T47D (cell line): ENCODE measurements at places on chromosomes 12 and 14.

DNA sequence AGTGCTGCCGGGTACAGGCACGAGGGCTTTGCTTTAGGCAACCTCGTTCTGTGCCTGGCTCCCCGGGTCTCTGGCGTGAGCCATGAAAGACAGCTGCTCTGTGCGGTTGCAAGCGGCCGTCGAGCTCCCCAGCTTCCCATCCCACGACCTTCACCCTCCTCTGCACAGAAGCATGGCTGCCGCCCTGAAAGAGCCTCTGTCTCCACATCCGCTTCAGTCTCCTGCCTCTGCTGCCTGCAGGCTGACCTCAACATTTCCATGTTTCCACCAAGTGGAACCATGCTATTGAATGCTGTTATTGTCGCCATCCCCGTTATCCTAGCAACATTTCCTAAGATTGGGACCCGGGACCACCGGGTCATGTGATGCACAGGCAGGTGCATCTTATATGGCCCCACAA is 57.1 kb downstream of the KDM2B start:
- DNase-seq = no peak

- no peak for DNase-seq
Observed at GRCh38 chr14:56124327-56124726, 6.1 kb downstream of the PELI2 start.

GRCh38 chr14:72975770-72976169 is 49.5 kb downstream of the DCAF4 start:
- DNase-seq = no peak

DNA sequence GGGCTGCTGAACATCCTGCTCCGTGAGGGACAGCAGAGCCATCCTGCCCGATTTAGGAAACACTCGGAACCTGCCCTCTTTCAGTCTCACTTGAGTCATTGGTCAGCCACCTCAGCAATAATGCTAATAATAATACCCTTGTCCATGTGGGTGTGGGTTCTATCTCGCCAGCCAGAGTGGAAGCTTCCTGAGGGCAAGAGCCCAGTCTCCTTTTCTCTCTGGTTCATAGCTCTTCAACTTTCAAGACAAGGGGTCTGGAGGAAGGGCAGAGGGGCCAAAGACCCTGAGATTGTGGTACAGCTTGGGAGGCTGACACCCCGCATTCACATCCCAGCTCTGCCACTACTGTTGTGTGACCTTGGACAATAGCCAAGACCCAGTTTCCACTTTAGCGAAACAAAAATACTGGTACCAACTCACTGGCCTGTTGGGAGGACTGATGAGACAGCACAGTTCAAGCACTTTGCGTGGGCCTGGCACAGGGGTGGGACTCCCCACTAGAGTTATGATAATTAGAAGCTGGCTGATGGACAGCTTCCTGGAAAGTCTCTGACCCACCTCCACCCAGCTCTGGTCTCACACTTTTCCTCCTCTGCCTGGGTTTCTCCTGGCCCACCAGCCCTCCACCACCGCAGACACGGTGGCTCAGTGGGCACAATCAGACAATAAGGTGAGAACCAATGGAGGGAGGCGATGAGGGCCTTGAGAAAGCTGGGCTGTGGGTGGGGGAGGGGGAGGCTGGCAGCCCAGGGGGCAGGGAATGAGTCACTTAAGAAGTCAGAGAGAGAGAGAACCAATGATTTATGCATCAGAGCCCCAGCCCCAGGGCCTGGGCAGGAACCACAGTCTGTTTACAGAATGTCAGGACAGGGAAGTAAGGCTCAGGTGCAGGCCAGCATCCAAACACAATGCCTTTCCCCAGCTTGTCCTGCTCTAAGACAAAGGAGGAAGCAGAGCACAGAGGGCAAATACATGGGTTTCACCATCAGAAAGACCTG is 9.6 kb downstream of the FAIM2 start:
- peak; percentile 91 for DNase-seq

DNA sequence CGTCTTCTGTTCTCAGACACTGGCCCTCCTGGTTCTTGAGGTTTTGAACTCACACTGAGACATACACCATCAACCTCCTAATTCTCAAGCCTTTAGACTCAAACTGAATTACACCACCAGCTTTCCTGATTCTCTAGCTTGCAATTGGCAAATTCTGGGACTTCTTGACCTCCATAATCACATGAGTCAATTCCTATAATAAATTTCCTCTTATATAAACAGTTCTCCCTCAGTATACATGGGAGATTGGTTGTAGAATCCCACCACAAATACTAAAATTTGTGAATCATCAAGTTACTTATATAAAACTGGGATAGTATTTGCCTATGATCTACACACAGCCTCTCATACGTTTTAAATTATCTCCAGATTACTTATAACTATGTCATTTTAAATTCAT is 162.2 kb downstream of the DIO2 start:
- DNase-seq = no peak

DNA sequence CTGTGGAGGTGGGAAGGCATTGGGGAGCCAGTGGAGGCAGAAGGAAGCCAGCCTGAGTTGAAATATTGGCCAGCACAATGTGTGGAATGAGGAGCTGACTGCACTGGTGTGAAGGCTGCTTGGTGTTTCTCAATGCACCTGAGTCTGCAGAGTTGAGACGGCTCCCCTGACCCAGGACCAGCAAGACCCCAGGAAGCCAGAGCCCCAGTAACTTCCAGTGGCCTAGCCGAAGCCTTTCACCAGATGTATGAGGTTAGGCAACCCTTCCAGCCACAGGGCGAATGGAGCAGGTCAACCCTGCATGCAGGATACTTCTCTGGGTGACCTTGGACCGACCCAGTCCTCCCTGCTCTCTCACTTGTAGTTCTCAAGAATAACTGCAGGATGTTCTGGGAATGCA is 12.9 kb upstream of the KRT73 start:
- DNase-seq = no peak

- DNase-seq = no peak
Observed at GRCh38 chr14:101500681-101501080, 60.6 kb upstream of the DIO3 start.

- no peak for DNase-seq
Observed at GRCh38 chr12:58433959-58434358, 486.3 kb downstream of the LRIG3 start.

GRCh38 chr12:119169150-119169549 is 9.6 kb upstream of the HSPB8 start:
- DNase-seq = peak; percentile 37

GRCh38 chr12:10722905-10723746 is at the start of gene YBX3:
Gene YBX3 (minus strand): TSS chr12:10723323. CDS start chr12:10723111, 212 bp downstream.
- DNase-seq = peak; percentile 80

DNA sequence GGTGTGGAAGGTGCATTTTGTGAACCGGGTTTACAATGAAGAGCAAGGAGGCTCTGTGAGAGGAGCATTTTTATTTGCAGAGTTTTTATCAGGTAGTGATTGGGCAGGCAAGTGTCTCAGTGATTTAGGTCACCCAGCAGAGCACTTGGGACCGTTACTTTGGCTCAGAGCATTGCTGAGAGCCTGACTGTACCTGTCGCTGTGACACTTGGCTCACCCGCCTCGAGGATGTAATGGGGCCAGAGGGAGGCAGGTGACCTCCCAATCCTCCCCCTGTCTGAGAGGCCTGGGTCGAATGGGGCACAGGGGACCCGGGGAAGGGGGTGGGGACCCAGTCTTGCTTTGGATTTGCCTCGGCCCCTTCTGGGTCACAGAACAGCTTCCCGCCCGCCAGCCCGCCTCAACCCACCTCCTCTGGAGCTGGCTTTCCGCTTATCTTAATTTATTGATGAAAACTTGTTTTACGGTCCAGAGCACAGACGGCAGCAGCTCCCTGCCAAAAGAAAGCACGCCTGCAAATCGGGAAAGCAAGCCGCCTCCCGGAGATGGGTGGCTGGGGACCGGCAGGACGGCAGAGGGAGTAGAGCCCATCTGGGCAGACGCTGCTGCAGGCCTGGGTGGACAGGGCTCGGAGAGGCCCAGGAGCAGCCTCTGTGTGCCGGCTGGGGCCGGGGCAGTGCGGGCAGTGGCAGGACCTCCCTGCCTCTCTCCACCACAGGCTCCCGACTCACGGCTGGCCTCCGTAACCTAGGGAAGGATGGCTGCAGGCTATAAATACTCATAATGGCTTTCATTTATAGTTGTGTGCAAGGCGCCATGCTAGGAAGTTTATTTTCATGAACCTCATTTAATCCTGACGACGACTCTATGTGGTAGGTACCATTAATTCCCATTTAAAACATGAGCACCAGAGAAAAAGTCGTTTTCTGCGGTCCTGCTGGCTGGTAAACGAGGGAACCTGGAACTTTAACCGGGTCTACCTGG is 187.1 kb downstream of the TSPAN9 start:
- DNase-seq = no peak

DNA sequence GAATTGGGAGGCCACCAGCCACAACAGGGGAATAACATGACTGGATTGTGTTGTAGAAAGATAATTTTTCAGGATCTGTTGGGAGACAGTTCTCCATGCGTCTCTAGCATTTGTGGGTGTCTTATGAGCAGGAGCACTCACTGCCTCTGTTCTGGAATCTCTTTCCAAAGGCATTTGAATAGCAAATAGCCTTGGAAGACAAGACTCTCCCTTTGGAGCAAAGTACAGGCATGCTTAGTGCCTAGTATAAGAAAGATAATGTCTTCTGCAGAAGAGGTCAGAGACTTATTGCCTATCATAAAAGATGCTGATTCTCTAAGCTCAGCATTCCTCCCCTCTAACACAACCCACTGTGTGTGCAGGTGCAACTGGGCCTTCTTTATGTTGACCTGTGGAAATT is 58.3 kb downstream of the VCPKMT start:
- DNase-seq = no peak

GRCh38 chr12:40127408-40127807 is 21.5 kb upstream of the SLC2A13 start:
- no peak for DNase-seq

DNA sequence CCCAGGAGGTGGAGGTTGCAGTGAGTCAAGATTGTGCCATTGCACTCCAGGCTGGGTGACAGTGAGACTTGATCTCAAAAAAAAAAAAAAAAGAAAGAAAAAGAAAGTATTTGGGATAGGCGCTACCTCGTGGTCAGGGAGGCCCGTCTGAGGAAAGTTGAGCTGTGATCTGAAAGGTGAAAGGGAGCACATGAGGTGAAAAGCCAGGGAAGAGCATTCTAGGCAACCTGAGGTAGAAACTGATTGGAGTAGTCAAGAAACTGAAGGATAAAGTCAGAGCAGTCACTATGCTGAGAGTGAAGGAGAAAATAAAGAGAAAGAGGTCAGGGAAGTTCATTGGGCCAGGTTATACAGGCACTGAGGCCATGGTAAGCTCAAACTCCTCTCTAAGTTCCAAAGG is 7.7 kb downstream of the ANAPC5 start:
- DNase-seq = no peak

DNA sequence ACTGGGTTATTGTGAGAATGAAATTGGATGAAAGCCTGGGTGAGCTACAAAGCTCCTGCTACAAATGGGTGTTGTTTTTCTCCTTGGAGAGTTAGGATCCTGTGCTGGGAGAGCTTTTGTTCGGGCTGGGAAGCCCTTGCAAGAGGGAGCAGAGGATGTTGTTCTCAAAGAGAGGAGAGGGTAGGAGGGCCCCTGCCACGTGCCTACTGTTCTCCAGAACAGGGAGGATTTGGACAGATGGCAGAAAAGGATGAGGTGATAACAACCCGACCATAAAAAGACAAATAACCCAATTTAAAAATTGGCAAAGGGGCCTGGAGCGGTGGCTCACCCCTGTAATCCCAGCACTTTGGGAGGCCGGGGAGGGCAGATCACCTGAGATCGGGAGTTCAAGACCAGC is 68.8 kb downstream of the GALNT16 start:
- DNase-seq = no peak

DNA sequence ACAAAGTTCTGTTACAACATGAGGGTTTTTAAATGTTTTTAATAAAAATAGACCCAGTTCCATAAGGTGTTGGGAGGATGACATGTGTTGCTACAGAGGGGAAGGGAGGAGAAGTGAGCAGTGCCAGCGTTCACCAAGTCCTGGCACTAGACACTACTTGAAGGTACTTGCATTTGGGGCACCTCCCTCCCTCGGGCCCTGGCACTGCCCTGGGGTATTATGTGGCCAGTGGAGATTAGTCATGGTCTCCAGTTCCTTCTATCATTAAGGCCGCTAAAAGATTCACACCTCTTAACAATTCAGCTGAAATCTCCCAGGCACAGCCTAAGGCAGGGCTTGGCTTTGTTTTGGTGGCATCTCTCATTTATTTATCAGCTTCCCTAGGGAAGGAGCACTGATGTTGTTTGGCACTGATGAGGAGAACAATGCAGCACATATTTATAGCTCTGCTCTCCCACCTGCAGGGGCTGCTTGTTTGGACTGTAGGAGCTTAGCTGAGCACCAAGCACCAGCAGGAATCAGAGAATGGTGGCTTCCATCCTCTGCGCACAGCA is 155.5 kb upstream of the NTF3 start:
- no peak for DNase-seq

- no peak for DNase-seq
Observed at GRCh38 chr14:52551205-52551604, 1.1 kb downstream of the TXNDC16 start.

DNA sequence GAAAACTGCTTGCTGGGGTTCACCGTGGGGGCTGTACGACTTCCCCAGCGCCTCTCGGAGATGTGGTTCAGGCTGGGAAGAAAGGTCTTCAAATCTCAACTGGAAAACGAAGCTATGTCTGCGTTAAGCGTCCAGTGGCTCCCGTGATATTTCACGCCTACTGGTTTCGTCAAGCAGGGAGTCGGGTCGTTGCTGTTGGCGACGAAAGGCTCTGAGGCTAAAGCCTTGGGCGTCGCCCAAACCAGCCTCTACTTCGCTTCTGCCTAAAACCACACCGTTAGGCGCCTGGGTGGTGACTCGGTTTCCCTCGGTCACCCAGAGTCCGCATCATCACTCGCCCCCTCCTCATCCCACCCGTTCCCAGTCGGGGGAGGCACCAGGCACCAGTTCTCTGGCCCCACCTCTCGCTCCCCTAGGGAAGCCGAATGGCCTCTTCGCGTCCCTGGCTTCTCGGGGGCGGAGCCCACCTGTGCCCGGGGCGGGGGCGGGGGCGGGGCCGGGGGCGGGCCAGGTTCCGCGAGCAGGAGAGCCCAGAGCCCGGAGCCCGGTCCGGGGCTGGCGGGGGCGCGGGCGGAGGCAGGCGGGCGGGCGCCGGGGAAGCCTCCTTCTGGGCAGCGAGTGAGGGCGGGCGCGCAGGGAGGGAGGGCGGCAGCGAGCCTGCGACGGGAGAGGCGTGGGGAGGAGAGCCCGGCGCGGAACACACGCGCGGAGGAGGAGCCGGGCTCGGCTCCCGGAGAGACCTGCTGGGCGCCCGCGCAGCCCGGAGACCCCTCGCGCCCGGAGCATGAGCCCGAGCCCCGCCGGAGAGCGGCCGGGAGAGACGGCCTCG is at the start of gene B4GALNT3:
TSS of gene B4GALNT3 (plus strand) at position 510 of the 829 bp plus-strand sequence. CDS start 438 bp downstream, outside the sequence.
- DNase-seq = peak; percentile 76

DNA sequence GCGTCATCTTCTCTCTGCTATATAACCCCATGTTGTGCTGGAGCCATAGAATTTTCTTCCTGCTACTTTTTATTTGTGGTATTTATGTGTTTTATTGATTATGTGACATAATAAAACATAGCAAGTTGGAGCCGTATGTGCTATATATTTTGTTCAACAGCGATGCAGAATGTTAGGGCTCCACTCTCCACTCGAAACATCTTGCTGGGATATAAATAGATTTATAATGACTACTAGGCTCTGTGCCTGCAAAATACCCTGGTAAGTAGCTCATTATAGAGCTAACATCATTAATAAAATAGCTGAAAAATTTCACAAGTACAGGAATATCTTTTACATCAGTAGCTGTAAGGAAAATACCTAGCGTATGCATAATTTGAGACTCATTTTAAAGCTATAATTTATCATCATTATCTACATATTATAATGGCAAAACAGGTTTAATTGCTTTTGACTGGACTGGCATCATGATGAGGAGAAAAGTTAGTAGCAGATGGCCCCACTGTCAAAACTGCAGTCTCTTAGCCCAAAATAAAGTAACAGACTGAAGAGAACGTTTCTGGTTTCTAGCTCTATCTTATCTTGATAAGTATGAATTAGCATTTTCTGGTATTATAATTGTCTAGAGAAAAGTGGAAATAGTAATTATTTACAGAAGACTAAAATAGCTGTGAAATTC is 263.0 kb downstream of the NEDD1 start:
- DNase-seq = no peak
